Amygdala (tissue), 56 donors: ENCODE measurements at places on chromosomes 11 and 22.

DNA sequence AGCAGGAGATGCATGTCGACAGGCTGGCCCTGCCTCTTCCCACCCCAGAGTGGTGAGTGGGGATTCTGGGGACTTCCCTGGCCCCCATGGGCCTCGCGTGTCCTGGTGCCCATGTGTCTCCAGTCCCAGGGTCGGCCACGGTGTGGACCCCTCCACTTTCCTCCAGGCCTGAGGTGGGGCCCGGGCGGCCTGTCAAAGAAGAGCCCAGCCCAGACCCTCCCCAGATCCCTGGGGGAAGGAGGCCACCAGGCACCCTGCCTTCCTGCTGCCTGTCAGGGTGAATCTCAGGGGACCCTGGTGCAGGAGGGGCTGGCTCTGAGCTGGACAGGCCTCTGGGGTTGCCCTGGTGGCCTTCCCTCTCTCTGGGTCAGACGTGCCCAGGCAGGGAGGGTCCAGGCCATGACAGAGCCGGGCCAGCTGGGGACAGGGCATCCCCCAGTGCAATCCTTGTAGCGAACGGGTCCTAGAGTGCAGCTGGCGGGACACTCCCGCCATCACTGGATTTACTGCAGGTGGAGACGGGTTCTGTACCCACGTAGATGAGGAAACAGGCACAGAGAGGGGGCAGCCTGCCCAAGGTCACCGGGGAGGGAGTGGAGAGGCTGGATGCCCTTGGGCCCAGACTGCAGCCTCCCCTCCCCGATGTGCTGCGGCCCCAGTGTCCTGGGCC, 13.5 kb upstream of the MUC6 start:
- no peak for DNase-seq

DNA sequence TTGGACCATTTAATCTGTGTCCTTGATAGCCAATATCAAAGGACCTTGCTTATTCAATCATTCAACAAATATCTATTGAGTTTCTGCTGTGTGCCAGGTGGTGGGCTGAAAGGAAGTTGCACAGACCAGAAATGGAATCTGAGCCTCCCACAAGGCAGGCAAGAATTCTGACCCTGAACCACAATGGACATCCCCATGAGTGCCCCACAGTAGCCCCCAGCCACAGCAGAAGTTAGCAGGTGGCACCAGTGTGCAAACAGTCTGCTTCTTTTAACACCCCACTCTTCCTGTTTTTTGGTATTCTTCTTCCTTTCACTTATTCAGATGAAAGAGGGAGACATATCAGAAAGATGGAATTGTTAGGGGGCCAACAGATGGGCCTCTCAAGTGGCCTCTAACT, 12.2 kb upstream of the SERPING1 start:
- DNase-seq, result no peak

GRCh38 chr11:1335264-1335810, 25.9 kb upstream of the TOLLIP start:
- no peak for DNase-seq

- no peak for DNase-seq
These were observed 82.6 kb downstream of the UBASH3B start for GRCh38 chr11:122737951-122738693.

- no peak for DNase-seq
These were observed 1388.1 kb downstream of the FAM181B start for GRCh38 chr11:81345609-81346008.

GRCh38 chr11:10715571-10715970, 22.0 kb upstream of the IRAG1 start:
- peak; percentile 48 for DNase-seq

- DNase-seq, result no peak
These were observed 73.2 kb downstream of the SLC35F2 start for GRCh38 chr11:107785401-107785800.

DNA sequence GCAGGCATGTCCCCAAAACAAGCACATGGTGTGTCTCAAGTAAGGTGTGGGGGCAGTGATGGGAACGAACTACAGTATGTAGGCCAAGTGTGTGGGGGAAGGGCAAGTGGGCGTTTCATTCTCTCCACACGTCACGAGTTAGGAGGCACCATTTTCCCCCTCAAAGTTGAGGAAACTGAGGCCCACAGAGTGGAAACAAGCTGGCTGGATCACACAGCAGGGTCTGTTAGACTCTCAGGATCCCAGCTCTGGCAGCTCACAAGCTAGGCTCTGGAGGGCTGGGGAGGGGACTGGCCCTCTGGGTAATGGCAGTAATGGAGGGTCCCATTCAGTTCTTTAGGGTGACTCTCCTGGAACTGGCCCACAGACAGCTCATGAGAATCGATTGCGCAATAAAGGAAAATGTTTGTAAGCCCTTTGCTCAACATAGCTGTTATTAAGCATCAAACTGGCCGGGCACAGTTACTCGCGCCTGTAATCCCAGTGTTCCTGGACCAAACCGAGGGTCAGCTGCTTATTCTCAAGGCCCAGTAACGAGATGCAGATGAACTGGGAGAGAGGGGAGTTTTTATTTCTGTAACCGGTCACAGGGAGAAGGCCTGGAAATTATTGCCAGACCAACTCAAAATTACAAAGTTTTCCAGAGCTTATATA, 24.1 kb upstream of the TUB start:
- DNase-seq, result no peak

DNA sequence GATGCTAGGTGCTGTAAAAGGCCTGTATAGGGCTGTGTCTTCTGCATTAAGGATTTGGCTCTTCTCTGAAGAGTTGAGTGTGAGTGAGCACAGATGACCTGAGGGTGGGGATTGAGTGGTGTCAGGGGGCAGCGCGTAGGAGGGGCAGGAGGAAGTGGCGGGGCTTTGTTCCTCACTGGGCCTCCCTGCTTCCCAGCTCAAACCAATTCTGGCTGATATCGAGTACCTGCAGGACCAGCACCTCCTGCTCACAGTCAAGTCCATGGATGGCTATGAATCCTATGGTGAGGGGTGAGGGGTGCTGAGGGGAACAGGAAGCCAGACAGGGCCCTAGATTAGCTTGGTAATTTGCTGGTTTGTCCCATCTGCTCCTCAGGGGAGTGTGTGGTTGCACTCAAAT, 9.1 kb downstream of the PHOX2A start:
- no peak for DNase-seq

GRCh38 chr11:120108154-120108784, 29.6 kb downstream of the TRIM29 start:
- peak; percentile 27 for DNase-seq

DNA sequence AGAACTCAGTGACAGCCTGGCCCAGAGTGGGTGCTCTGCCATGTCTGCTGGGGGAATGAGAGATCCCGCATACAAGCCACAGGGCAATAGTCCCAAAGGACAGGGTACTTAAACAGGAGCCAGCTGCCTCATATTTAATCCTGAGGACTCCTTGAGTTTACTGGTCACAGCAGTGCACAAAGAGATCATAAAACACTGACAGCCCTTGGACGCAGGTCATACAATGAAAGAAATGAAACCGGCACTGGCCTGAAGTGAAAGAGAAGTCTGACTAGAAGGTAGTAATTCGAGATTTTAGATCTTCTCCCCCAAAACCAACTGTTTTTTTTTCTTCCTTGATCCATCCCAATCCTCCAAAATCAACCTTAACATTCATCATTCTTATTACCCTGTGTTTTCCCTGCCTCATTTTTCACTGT, 299.8 kb upstream of the SYN3 start:
- no peak for DNase-seq

DNA sequence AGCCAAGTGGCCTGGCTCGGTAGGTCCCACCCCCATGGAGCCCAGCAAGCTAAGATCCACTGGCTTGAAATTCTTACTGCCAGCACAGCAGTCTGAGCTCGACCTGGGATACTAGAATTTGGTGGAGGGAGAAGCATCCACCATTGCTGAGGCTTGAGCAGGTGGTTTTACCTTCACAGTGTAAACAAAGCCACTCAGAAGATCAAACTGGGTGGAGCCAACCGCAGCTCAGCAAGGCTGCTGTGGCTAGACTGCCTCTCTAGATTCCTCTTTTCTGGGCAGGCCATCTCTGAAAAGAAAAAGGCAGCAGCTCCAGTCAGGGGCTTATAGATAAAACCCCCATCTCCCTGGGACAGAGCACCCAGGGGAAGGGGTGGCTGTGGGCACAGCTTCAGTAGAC, 22.3 kb upstream of the OR5B21 start:
- no peak for DNase-seq

GRCh38 chr11:74650498-74650897, 58.1 kb downstream of the POLD3 start:
- DNase-seq, result no peak

DNA sequence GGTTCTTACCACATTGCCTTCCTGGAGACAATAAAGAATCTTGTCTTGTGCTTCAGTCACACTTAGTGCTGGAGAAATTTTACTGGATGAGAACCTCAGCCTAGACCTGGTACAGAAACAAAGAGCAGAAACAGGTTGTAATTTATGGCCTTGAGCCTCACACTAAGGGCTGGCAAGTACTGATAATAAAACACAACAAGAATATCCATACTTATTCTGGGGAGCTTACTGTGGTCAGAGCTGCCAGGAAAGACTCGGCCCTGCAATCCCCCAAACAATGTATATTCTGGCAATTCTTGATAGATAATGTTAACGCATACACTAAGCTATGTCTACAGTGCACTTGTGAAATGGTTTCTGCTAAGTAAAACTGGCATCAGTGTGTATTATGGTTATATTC, 9.7 kb downstream of the SNX19 start:
- no peak for DNase-seq

DNA sequence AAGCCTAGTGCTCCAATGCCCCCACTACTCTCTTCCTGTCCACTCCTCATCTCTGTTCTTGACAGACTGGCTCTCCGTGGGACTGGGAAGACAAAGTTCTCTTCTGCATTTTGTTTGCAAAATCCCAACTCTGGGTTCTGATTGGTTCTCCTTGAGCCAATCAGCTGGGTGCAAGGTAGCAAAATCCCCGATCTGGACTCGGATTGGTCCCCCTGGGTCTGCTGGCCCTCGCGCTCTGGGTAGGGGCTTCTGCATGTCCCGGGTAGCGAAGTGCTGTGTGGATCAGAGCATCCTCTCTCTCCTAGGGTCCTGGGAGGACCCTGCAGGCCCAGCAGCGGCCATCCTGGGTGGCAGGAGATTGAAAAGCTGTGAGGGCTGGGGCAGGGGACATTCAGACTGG, 22.3 kb upstream of the A4GALT start:
- no peak for DNase-seq

- DNase-seq, result no peak
These were observed 46.2 kb downstream of the SHANK2 start for GRCh38 chr11:71206186-71206585.

- no peak for DNase-seq
These were observed 56.4 kb downstream of the SMIM38 start for GRCh38 chr11:69211920-69212797.

DNA sequence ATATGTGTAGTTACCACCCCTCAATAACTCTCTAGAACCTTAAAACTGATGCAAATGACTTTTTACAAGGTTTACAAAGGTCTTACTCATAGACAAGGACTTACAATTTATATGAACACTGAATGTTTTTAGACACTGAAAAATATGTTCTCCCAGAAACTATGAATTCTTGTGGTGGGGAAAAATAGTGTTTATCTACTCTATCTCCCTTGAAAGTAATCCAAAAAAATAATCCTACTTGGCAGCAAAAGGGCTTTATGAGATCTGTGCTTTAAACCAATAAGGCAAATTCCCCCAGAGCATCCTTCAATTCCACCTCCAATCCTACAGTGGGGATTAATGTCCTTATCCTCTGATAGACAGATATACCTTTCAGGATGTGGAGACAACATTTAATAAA, 1984.1 kb upstream of the RAG2 start:
- DNase-seq, result no peak

- no peak for DNase-seq
These were observed 132.6 kb upstream of the HSD17B12 start for GRCh38 chr11:43547889-43548381.

DNA sequence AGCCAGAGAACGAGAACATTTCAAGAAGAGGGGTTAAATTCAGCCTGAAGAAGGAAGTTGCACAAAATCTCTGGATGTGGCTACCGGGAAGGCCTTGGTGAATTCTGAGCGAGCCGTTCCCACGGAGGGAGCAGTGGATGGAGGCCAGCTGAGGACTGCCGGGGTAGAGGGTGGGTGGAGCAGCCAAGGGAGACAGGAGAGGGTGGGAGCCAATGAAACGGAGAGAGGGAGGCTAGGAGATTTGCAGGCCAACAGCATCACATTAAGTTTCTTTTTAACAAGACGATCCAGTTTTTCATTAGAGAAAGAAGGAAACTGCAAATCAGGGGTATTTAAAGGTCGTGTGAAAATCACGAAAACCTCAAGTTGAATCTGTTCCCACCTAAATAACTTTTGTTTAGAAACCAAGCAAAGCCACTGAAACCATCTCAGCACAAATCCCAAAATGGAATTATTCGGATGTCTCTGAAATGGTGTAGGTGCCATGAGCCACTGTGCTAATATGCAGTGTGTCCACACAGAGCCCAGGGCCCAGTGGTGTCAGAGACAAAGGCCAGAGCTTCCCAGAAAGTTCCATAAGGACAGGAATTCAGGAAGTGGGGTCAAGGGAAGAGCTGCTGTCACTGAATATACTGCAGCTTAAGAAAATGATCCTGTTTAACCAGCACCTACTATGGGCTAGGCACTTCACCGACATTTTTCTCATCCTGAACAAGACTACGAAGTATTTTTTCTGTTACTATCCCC, 59.7 kb upstream of the SLC35C1 start:
- peak; percentile 32 for DNase-seq

- DNase-seq, result no peak
These were observed 12.8 kb downstream of the MRPL17 start for GRCh38 chr11:6670202-6670830.

DNA sequence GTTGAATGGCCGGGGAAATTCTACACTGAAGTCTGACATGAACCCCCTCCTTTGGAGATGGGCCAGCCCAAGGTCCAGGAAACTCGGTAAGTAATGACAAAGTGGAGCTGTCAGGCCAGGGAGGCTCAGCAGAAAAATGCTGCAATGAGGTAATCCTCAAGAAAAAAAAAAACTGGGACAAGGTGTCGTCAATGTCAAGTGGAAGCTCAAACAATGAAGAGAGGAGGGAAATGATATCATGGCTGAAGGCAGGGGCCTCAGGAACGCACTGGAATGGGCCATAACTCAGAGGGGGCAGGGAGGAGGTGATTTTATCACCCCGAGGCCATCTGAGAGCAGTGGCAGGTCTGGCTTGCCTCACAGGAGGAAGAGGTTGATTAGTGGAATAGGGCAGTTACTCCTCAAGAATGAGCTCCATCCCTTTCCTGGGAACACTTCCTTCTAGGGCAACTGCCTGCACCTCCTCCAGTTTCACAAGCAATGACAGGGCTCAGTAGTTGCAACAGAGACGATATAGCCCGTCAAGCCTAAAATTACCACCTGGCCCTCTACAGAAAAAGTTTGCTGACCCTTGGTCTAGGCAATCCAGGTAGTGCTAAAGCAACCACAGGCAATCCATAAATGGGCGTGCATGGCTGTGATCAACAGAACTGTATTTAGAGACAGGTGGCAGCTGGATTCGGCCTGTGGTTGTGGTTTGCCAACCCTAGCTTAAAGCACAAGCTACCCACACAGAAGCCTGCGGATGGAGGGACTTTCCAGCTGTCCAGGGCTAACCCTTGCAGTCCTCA, 65.2 kb downstream of the FBXO7 start:
- DNase-seq, result no peak

DNA sequence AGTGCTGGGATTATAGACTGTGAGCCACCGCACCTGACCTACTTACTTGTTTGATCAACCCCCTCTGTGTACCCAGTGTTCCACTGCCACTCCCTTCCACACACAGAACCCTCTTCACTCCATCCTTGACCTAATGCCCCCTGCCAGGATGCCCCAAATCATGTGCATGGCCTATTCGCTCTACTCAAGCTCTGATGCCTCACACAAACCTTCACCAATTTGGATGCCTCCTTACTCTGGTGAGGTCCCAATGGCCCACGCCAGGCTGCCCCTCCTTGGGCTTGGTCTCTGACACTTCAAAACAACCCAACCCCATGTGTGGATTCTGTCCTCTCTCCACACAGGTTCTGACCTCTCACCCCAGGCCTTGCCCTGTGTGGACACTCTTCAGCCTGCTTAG, 9.4 kb upstream of the PSMC3 start:
- DNase-seq, result no peak
